ENCODE measurements at places on chromosomes 6 and 20.

DNA sequence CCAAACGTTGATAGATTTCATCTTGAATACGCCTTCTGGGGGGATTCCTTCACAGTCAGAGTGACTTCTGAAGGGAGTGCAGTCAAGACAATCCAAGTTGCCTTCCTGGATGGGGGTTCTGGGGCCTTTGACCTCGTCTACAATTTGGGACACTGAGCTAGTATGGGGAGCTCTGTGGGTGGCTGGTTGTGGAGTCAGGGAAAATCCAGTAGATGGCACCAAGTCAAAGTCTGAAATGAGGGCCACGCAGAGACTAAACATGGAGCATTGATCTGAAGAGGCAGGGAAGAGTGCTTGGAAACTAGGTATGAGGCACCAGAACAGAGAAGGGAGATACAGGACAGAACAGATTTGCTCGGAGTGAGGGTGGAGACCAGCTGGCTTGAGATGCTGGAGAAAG is 43.6 kb upstream of the CCN6 start:
- no peaks in the 10 kb centered on the region for H3K36me3 ChIP-seq
- H3K27ac ChIP-seq: no peak overlapping the region
- H3K27me3 ChIP-seq: no peaks in the 10 kb centered on the region
- DNase-seq: no peak

- H3K36me3 ChIP-seq: no peaks in the 10 kb centered on the region
- no peak for DNase-seq
- no peak overlapping the region for H3K4me3 ChIP-seq
- no peaks in the 10 kb centered on the region for H3K4me1 ChIP-seq
- no peak overlapping the region for H3K27ac ChIP-seq
- peaks cover 2% of the 10 kb centered on the region for H3K27me3 ChIP-seq
These were observed 322.2 kb downstream of the PLCB1 start for GRCh38 chr20:8454137-8454712.

- H3K36me3 ChIP-seq: no peaks in the 10 kb centered on the region
- H3K4me3 ChIP-seq: no peak overlapping the region
- H3K27ac ChIP-seq: no peak overlapping the region
- H3K27me3 ChIP-seq: no peaks in the 10 kb centered on the region
These were observed 200.9 kb upstream of the EYA4 start for GRCh38 chr6:133040094-133040802.

DNA sequence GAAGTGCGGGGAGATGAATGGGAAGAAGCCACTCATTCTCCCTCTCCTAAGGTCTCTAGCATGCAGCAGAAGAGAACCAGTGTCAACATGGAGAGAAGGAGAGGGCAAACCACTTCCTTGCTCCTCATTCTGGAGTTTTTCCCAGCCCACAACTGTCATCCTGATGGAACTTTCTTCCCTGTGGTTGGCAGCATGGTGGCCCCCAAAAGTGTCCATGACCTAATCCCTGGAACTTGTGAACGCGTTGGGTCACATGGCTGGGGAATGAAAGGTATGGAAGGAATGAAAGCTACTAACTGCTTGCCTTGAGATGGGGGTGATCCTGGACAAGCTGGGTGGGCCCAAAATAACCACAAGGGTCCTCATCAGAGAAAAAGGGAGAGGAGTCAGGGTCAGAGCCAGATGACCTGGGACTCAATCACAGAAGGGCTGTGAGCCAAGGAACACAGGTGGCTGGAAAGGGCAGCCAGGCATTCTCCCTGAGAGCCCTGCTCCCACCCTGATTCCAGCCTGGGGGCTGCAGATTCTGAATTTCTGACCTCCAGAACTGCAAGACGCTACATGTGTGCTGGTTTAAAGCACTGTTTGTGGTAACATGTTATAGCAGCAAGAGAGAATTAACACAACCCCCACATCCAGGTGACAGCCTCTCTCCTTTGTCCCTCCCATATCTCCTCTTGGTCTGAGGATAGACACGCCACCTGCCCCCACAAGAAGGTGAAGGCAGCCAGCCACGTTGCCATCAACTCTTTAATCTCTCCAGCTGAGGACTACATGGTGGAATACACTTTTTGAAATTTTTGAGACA is 63.2 kb downstream of the PYGB start:
- no peaks in the 10 kb centered on the region for H3K27me3 ChIP-seq
- DNase-seq: peak; percentile 39
- H3K27ac ChIP-seq: peak overlapping the region; percentile 66
- H3K4me1 ChIP-seq: peaks cover 3% of the 10 kb centered on the region

Data from aorta (tissue), 5 donors.